CD4-positive, alpha-beta T cell treated with Interleukin-6 at 100 ng/mL for 8 hours (primary cell): ENCODE measurements at places on chromosomes 6 and 20.

DNA sequence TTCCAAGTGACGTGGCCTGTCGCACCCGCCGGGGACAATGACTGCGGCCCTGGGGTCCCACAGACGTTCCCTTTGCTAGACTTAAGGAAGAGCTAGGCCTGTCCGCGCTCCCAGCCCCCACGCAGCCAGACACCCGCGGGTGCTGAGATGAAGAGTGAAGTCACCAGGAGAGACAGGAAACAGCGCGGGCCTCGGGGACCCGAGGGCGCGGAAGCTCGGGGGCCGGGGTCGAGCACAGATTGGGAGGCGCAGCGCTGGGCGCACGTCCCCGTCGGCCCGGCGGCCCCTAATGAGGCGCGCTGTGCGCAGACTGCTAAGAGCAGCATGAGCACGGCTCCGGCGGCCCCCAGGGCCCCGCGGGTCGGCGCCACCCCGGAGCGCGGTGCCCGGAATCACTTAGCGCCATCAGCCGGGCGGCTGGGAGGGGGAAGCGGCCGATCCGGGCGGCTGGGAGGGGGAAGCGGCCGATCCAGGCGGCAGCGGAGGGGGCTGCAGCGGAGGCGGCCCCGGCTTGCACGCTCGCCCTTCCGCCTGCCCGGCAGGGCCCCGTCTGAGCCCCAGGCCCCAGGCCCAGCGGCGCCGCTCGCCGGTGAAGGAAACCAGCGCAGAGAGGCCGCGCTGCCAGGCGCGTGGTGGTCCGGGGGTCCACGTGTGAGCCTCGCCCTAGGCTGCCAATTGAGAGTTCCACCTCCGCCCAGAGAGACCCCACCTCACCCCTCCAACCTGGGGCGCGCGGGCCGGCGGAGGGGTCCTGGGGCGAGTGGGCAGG, 8.3 kb upstream of the AVP start:
- peak; percentile 33 for DNase-seq

DNA sequence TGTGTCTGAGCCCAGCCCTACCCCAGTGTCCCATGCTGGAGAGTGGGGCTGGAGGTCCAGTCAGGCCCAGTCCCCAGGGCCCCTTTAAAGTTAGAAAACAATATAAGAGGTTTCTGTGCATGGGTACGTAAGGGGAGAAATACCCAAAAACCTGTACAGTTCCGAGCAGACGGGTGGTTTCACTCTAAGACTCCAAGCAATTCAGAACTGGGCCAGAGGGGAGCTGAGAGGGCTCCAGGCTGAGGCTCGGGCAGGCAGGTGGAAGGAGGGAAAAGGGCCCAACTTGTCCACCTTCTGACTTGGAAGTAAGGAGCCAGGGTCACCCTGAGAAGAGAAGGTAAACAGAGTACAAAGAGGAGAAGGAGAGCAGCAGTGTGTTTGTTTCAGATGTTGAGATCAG, 296.0 kb downstream of the CDH4 start:
- no peak for DNase-seq

DNA sequence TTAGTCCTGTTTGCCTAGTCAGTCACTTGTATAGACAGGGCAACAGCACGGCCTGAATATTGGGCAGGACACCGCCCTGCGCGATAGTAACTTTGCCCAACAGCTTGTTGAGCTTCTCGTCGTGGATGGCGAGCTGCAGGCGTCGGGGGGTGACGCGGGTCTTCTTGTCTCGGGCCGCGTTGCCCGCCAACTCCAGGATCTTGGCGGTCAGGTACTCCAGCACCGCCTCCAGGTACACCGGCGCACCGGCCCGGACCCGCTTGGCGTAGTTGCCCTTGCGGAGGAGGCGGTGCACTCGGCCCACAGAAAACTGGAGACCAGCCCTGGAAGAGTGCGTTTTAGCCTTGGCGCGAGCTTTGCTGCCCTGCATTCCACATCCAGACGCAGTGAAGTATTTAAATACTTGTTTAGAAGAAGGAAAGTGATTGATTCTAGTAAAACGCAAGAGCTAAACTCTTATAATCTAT, 92.8 kb upstream of the BTN3A2 start:
- DNase-seq: peak; percentile 49

GRCh38 chr6:121335087-121336008, 1.1 kb upstream of the TBC1D32 start:
- no peak for DNase-seq

DNA sequence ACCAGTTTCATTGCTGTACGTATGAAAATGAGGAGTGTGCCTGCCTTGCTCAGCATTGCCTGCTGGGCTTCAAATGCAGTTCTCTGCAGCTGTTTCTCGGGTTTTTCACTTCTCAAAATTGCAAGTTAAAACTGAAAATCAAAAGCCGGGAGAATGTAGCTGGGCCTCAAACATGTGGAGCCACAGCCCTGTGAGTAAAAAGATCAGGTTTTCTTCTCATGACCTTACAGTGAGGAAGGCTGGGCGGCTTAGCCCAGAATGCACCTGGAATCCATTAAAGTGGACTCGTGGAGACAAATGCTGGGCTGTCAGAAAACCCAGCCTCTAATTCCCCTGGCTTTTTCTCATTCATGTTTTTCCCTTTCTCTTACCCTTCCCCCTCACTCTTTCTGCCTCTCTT, 34.4 kb downstream of the DSE start:
- no peak for DNase-seq

DNA sequence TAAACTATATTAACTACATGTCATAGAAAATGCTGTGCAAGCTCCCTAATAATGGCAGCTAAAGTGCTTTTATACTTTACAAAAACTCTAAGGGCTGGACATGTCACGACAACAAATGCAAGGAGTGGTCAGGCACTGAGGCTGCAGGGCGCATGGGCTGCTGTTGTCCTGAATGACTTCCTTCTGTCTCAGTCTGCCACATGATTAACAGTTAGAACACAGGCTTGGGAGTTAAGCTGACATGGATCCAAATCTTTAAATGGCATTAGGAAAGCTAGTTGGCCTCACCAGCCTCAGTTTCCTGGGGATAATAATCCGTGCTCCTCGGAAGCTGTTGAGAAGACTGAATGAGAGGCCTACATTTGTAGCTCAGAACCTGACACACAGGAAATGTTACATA, 57.4 kb downstream of the PREP start:
- DNase-seq: no peak

DNA sequence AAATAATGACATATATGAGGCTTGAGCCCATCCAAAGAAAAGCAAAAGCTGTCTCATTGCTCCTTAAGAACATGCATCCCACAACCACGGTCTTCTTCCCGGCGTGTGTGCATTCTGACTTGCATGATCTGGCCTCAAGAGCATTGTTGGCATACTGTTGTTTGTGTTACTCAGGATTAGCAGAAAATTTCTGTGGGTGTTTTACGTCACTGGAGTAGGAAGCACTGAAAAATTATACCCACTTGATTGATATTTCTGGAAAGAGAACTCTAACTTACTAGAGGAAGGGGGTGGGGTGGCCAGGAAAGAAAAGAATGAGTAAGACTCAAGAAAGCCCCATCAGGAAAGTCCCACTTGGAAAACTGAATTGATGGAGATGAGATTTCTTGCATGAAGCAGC, 326.2 kb upstream of the PRDM1 start:
- no peak for DNase-seq

- peak; percentile 43 for DNase-seq
Observed at GRCh38 chr6:149154261-149154821, 163.2 kb upstream of the TAB2 start.
